ENCODE measurements at places on chromosomes 16 and 17. TPM values are rescaled to one million over a fixed set of nuclear protein-coding genes. Genes with fewer than 3 reads are reported as not detected.

DNA sequence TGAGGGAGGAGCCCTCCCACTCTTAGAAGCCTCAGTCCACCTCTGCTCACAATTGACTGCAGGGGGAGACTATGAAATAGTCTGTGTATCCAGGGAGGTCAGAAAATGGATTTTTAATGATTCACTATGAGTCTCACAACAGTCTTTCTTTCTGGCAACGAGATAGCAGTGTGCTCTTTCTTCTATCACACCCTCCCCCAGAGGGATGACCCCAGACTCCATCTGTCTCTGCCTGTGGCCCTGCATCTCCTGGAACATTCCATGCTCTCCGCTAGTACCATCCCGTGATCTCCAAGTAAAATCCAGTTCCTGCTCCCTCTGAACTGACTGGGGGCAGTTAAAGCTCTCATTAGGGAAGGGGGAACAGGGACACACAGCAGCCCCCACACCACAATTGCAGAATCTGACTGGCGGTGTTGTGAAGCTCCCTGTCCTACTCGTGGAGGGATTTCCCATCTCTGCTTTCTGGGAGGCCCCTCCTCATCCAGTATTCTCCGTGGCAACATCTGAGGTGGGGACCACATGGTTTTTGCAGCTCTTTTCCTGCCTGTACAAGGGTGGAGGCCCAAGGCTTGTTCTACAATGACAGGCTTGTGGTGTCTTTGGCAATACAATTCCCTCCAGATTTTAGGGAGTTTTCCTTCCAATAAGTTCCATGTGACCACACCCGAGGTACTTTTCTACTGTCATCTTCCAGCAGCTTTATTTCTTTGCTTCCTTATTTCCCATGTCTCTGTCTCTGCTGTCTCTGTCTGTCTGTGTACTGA is 19.4 kb downstream of the NATD1 start:
- H3K27ac ChIP-seq: no peak overlapping the region
- H3K27me3 ChIP-seq: peaks cover 25% of the 10 kb centered on the region
- no peaks in the 10 kb centered on the region for H3K4me1 ChIP-seq
- no peaks in the 10 kb centered on the region for H3K36me3 ChIP-seq

- no peaks in the 10 kb centered on the region for H3K27me3 ChIP-seq
- peaks cover 2% of the 10 kb centered on the region for H3K36me3 ChIP-seq
- DNase-seq: no peak
- no peak overlapping the region for H3K27ac ChIP-seq
- H3K4me3 ChIP-seq: no peak overlapping the region
These were observed 230.2 kb downstream of the SNX29 start for GRCh38 chr16:12206749-12207142.

- peaks cover 34% of the 10 kb centered on the region for H3K36me3 ChIP-seq
- H3K27me3 ChIP-seq: peaks cover 86% of the 10 kb centered on the region
- H3K4me1 ChIP-seq: peaks cover 40% of the 10 kb centered on the region
- H3K27ac ChIP-seq: no peak overlapping the region
These were observed 4.9 kb upstream of the KREMEN2 start for GRCh38 chr16:2959206-2959605.

- no peak for DNase-seq
- peaks cover 54% of the 10 kb centered on the region for H3K4me1 ChIP-seq
- H3K36me3 ChIP-seq: peaks cover 26% of the 10 kb centered on the region
- no peak overlapping the region for H3K4me3 ChIP-seq
- H3K27ac ChIP-seq: no peak overlapping the region
These were observed 17.0 kb upstream of the RFFL start for GRCh38 chr17:35080536-35080935.

DNA sequence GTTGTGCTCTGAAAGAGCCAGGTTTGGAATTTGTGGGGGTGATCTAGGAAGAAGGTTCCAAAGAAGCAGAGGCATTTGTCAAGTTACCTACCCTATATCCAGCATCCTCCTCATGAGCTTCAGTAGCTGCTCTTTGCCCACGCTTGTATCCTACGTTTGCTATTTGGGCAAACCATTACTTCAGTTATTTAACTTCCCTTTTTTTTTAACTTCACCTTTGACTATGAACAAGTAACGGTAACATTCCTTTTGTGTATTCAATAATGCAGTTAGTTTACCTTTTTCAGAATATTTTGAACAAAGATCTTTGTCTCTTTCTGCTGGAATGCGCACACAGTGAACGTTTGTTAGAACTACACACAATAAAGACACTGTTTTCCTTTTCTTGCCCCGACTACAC is 41.5 kb downstream of the CYB5B start:
- peaks cover 22% of the 10 kb centered on the region for H3K36me3 ChIP-seq
- no peak overlapping the region for H3K27ac ChIP-seq
- peaks cover 19% of the 10 kb centered on the region for H3K4me1 ChIP-seq
- DNase-seq: no peak
- H3K27me3 ChIP-seq: no peaks in the 10 kb centered on the region

- no peaks in the 10 kb centered on the region for H3K4me1 ChIP-seq
- H3K36me3 ChIP-seq: no peaks in the 10 kb centered on the region
- no peak overlapping the region for H3K4me3 ChIP-seq
- no peaks in the 10 kb centered on the region for H3K27me3 ChIP-seq
- H3K27ac ChIP-seq: no peak overlapping the region
These were observed 122.2 kb downstream of the SMG6 start for GRCh38 chr17:2181206-2181896.

DNA sequence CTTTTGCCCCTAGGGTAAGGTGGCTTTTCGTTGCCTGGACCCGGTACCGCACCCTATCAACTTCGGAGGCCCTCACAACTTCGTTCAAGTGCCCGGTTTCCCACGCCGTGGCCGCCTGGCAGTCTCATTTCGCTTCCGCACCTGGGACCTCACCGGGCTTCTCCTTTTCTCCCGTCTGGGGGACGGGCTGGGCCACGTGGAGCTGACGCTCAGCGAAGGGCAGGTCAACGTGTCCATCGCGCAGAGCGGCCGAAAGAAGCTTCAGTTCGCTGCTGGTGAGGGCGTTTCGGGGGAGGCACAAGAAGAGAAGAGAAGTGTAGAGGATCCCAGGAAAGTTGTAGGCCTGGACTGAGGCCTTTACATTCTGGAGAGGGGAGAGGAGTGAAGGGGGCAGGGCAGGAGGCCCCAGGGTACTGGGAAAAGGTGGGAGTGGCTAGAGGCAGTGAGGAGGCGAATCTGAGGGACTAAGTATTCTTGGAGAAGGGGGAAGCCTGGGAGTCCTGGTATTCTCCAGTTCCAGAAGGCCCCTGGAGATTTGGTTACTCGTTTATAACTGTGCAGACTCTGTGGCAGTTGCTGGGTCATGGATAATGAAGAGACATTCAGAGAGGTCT is 5.5 kb downstream of the CNTNAP1 start:
- H3K4me1 ChIP-seq: peaks cover 8% of the 10 kb centered on the region
- peaks cover 25% of the 10 kb centered on the region for H3K27me3 ChIP-seq
- H3K27ac ChIP-seq: no peak overlapping the region
- H3K36me3 ChIP-seq: peaks cover 8% of the 10 kb centered on the region
- H3K4me3 ChIP-seq: no peak overlapping the region
- DNase-seq: no peak

DOC2B gene
- total RNA-seq: not detected

FAM171A2 gene
- 2.0 TPM for total RNA-seq

CES4A gene
- not detected for total RNA-seq
